Muscle of arm (tissue), 14 donors: ENCODE measurements at places on chromosomes 16 and 17.

DNA sequence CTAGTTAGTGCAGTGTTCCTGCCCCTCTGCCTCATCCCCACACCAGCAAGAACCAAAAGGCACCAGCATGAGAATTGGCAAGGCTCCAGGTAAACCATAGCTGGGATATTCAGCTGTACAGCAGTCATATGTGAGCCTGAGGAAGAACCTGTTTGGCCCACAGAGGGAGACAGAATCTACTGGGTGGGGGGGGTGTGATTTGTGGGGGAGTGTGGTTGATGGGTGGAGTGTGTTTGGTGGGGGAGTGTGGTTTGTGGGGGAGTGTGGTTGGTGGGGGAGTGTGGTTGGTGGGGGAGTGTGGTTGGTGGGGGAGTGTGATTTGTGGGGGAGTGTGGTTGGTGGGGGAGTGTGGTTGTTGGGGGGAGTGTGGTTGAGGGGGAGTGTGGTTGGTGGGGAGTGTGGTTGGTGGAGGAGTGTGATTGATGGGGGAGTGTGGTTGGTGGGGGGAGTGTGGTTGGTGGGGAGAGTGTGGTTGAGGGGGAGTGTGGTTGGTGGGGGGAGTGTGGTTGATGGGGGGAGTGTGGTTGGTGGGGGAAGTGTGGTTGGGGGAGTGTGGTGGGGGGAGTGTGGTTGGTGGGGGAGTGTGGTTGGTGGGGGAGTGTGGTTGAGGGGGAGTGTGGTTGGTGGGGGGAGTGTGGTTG, 19.5 kb downstream of the MINK1 start:
- no peak for DNase-seq

- DNase-seq, result peak; percentile 78
Measured at GRCh38 chr17:17496189-17497064, at the start of gene RASD1. RASD1 (minus strand) TSS chr17:17496395; CDS start chr17:17496181, 214 bp downstream.

GRCh38 chr17:36825113-36825512, 112.2 kb upstream of the LHX1 start:
- no peak for DNase-seq

DNA sequence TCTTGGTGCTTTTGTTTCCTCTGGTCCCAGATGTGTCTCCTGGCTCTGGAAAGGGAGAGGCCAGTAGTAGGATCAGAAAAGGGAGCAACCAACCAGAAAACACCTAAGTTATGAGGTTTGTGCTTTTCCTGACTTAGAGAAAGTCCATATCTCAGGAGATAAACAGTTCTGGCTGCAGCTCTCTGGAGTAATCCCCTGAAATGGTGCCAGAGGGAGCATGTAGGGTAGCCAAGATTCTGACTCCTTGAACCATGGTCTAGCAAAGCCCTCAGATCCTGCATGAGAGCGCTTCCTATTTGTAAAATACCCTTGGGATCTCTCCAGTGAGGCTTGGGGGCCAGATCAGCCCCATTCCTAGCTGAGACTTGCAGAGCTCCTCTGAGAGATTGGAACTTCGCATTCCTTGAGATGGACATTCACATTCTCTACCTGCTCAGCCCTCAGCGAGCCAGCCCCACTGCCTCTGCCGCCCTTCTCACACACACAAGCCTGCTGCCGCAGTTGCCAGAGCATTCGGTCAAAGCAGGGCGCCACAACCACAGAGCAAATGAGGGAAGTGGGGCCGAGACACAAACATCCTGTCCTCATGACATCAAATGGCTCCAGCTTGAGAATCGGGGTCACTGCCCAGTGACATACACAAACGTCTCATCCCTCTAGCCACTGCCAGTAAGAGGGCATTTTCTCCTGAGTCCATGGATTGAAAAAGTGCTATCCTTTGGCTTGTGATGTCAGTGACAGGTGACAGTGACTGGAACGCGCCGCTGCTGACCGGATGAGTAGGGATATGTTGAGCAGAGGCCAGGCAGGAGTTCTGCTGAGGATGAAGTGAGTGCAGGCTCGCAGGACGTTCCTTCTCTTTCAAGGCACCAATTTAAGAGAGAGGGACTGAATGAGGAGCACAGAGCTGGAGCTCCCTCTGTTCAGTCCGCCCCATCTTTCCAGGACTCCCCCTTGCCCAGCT, 5.0 kb downstream of the ABHD15 start:
- DNase-seq, result no peak

GRCh38 chr16:89308391-89309333, 91.2 kb downstream of the ZNF778 start:
- DNase-seq, result no peak

GRCh38 chr16:57951204-57951960, 19.5 kb downstream of the CNGB1 start:
- no peak for DNase-seq

GRCh38 chr17:63240106-63240505, 206.0 kb downstream of the CYB561 start:
- no peak for DNase-seq

DNA sequence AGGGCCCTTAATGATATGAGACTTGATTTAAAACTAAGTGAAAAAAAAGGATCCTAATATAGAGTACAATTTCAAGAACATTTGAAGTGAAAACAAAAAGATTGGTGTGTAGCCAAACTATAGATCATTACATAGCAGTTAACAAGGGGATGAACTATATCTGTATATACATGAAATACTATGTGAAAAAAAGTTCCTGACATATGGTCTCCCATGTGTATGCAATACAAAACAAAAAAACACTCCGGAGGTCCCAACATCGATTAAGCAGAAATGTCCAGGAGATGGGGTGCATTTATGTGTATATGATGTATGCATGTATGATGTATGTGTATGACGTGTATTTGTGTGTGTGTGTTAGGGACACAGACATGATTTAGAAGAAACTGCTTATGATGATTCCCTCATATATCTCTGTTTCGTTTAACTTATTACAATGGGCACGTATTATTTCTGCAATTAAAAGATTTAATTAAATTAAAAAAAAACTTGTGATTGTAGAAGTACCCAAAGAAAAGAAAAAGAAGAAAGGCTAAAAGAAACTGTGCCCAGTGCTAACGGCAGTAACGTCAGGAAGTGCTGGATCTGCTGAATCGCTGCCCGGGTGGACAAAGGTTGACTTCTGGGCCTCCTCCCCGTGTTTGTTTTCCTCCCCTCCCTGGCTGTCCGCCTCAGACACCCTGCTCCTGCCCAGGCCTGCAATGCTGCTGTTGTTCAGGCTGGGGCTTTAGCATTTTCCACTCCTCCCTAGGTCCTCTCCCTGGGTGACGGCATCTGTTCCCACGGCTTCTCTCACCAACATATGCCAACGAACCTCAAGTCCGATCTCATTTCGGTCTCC, 36.9 kb downstream of the TBX4 start:
- no peak for DNase-seq

GRCh38 chr16:64545768-64546167, 576.1 kb downstream of the CDH11 start:
- DNase-seq, result no peak

DNA sequence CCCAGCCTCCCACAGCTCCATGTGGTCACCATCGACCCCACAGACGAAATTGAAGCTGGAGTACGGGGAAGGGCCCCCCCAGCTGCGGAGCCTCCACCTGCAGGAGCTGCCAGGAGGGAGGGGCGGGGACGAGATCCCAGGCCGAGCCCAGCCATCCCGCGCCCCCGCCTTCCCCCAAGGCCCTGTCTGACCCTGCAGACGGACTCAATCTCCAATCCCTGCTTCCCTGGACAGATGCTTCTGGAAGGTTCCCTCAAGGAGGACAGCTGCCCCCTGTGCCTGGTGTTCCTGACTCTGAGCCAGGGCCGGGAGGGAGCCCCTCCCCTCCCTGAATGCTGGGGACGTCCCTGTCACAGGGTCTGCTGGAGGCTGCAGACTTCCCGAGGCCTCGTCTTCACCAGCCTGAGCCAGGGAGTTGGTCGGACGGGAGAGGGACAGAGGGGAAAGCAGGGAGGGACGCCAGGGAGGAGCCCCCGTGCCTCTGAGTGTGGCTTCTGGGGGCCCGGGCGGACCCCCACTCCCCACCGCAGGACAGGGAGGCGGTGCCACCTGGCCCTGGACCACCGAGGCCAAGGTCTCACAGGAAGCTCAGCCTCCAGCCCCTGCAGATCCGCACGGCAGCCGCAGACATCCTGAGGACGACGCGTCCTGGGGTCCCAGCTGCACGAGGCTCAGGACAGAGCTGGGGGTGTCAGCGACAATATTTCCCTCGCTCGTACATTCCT, 21.3 kb upstream of the C1QTNF8 start:
- no peak for DNase-seq

- no peak for DNase-seq
Measured at GRCh38 chr16:2244301-2244700, 7.1 kb downstream of the ECI1 start.

GRCh38 chr16:87681981-87682570, 79.8 kb downstream of the JPH3 start:
- DNase-seq, result peak; percentile 54

DNA sequence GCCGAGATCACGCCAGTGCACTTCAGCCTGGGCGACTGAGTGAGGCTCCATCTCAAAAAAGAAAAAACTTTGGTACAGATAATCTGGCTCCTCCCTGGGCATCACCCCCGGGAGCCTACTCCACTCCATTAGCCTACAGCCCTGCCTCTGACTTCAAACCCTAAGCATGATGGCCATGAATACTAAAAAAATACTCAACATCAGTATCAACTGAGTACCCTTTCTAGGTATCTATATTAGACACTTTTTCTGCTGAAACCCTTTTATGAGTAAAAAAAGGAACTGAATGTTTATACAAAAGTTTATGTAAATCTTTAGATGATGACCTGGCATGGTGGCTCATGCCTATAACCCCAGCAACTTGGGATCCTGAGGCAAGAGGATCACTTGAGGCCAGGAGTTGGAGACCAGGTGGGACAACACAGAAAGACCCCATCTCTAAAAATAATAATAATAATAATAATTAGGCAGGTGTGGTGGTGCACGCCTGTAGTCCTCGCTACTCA, 6.9 kb downstream of the RDM1 start:
- DNase-seq, result no peak

GRCh38 chr16:87575027-87575804, 27.1 kb upstream of the JPH3 start:
- no peak for DNase-seq

- no peak for DNase-seq
Measured at GRCh38 chr17:19378416-19379360, at the start of gene MAPK7. MAPK7 (plus strand) TSS chr17:19378498; CDS start chr17:19378901, 403 bp downstream.

GRCh38 chr17:30389756-30390300, 11.1 kb downstream of the CPD start:
- DNase-seq, result no peak

DNA sequence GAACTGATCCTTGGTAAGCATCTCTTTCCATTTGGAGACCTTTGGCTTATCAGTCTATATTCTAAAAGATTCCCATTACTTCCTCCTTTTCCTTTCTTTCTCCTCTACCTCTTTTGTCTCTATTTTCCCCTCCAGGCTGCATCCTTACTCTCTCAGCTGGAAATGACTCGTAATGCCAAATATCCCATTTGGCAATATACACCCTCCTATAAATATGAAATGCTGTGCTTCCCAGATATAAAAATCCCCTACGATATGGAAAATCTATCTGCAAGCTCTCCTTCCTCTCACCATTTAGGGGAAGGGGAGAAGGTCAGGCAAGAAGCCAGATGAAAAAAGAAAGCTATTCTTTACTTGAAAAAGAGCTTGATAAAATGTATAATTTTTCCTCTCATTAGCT, 39.9 kb downstream of the XPO6 start:
- DNase-seq, result no peak

GRCh38 chr17:60652454-60653247, 25.0 kb upstream of the BCAS3 start:
- no peak for DNase-seq

GRCh38 chr17:50317121-50317520, 28.8 kb upstream of the XYLT2 start:
- no peak for DNase-seq

DNA sequence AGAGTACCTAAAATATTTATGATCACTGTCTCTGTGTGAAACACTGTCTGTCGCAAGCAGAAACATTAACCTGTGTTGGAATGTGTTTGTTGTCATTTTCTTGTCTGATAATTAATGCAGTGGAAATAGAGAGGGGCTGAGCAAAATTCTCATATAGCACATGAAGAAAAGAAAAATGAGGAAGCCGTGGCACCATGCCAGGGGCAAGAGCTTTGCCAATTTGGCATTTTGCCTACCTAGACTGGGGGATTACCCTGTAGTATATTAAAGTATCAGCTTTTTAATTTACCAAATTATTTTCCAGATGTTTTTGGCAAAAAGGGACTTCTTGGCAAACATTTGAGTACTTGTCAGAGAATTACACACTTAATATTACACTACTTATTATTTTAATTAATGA, 1326.6 kb upstream of the GOT2 start:
- DNase-seq, result peak; percentile 17

GRCh38 chr17:16463358-16464302, 28.4 kb downstream of the LRRC75A start:
- DNase-seq, result no peak

DNA sequence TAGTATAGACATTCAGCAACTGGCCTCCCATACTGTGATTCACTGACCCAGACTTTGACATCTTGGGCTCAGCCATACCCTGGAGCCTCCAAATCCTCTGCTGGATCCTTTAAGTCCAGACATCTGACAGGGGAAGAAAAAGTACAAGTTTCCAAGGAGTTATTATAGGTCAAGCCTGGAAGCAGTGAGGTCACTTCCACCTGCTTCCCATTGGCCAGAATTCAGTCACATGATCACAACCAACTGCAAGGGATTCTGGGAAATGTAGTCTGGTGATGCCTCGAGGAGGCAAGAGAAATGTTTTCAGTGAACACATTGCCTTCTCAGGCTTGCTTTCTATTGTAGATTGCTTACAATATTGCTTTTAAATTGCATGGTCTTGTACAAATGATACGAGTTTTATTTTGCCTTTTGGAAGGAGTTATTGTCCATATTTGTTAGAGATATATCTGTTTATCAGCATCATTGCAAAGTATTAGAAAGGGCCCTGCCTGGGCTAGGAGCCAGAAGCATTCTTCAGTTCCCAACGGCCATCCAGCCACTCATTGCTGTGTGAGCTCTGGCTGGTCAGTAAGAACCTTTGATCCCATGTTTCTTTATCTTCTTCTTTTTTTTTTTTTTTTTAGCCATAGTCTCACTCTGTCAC, 696.9 kb downstream of the WWOX start:
- DNase-seq, result peak; percentile 52

DNA sequence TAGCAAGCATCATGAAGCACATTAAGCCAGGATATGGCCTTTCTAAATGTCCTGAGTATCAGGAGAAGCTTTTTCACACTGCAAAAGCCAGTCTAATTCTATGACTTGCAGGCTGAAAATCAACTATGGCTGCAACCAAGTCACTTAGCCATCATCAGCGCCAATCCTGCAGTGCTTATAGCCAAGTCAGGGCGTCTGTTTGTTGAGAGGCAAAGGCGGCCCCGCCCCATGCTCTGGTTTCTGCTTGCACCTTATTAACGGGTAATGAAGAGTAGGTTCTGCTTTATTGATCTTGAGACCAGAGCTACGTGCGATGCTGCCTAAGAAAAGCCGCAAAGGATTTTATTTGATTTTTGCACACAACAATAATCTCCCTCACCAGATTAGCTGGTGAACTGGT, 88.4 kb downstream of the CDH13 start:
- no peak for DNase-seq

DNA sequence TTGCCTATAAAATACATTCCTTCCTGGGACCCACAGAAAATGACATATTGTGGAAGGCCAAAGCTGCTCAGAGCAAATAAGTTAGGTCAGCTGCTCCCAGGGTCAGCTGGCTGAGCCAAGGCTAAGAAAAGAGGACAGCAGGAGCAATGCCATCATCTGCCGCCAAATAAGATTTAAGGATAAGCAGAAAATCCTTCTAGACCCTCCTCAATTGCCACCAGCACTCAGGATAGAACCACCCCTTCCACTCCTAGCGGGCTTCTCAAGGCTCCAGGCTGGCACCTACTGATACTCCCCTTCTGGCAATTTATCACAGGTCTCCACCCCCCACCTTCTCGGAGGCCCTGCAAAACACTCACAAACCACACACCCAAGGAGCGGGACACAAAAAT, 22.9 kb downstream of the MBTPS1 start:
- DNase-seq, result no peak
